Esophagus muscularis mucosa (tissue), 4 donors: ENCODE measurements at places on chromosomes 1 and 21.

DNA sequence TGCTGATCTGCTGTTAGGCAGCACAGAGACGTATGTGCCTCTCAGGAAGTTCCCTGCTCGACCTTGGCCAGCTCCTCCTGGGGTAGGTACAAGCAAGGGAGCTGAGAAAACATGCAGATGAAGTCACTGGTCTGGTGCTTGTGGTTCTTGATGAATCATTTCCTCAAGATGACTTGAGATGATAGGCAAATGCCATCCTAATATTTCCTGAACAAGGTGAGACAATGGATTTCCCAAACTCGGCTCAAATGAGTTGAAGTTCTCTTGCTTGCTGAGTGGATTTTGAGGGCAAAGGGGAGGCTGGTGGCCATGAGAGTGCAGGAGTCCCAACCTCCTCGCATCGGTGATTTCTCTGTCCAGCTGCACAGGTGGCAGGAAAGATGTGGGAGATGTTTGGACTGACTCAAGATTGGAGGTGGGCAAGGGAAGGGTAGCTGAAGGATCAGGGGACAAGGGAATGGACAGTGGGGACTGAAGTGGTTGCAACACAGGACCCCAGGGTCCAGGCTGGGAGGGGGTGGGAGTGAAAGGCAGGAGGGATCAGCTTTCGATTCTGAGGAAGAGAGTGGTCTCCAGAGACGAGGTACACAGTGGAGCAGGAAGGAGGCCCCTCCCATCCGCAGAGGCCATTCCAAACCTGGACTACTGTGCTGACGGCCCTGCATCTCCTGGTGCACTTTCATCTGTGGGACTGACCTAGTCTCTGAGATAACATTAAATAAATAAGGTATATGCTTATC lies 63.9 kb downstream of the CAPN2 start:
- DNase-seq, result no peak

- no peak for DNase-seq
Measured at GRCh38 chr1:244945109-244945671, 80.8 kb upstream of the HNRNPU start.

GRCh38 chr1:26693599-26694572 lies 1.9 kb upstream of the ARID1A start:
- DNase-seq, result no peak

DNA sequence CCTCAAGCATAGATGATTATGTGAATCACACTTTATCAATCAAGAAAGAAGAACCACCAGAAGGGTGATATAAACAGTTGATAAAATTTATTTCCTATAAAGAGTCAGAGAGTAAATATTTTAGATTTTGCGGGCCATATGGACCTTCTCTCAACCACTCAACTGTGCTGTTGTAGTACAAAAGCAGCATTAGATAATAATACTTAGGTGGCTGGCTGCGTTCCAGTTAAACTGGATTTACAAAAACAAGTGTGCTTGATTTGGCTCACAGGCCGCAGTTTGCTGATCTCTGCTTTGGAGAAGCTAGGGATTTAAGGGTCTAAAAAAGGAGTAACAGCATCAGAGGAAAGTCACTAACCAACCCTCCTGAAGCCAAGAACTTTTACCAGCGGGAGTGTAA lies 1406.0 kb downstream of the KCNT2 start:
- no peak for DNase-seq

DNA sequence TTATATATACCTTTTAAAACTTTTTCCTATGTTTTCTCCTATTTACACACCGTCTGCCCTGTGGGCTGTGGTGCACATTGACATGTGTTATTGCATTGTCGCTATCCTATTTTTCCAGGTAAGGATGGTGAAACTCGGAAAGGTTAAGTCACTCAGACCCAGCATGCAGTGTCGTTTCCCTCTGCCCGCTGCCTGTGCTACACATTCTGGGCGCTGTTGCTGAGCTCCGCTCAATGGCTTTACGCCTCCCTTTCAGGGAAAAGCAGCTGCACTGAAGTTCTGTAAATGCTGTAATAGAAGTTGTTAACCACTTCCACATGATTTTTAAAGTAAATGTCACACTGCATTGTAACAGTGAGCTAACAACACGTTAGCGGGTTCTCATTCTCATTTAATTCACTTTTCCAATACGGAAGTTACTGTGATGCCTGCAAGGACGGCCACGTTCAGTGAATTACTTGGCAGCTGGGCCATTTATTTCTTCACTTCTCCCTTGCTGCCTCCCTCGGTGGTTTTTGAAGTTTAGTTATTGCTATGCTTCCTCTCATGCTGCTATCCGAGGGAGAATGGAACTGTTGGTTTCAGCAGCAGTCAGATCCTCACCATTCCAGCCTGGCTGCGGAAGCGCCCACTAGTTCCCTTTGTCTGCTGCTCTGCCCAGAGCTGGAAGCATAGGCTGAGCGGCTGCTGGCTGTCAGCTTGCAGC lies 288.7 kb downstream of the SPATA17 start:
- DNase-seq, result no peak

GRCh38 chr1:206013026-206013795 lies 10.0 kb upstream of the RAB7B start:
- no peak for DNase-seq

- peak; percentile 34 for DNase-seq
Measured at GRCh38 chr1:221823149-221823548, 81.3 kb upstream of the DUSP10 start.

GRCh38 chr21:44574457-44575306 lies 1.2 kb downstream of the KRTAP10-4 start:
- peak; percentile 68 for DNase-seq

DNA sequence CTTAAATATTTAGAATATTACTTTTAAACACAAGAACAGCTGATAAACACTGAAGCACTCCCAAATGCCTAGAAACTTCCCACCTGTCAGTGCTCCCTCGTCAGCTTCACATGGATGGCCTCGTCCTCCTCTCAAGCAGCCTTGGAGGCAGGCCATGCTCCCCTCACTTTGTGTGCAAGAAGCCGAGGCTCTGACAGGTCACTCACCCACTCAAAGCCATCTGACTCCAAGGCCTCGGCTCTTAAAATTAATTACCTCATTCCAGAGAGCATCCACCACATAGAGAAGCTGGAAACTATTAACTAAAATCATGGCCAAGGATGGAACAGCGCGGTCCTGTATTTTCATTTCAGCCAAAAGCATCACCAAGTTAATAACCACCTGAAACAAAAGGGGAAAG lies 17.8 kb downstream of the LBR start:
- no peak for DNase-seq

DNA sequence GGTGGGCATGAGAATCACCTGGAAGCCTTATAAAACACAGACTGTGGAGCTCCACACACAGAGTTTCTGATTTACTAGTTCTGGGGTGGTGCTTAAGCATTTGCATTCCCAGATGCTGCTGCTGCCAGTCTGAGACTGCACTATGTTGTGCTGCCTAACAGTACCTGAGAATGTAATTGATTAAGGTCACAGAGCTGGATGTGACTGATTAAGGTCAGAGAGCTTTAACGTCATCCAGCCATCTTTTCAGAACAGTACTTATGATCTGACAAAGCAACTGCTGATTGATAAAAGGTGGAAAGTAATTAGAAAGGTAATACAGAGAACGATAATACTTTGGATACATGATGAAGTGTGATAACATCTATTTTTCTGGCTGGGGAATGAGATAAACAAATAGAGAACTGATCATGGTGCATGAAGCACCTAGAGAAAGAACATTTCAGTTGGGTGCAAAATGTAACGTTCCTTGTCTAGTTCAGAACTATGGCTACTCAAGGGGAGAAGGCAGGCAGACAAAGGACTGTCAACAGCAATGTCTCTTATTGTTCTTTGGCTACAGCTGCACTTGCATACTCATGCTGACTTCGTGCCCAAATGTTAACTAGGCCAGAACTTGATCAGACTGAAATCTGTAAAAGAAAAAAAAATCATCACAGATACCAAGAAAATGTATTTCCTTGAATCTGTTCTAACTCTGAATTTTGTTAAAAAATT lies 3.7 kb upstream of the UCK2 start:
- peak; percentile 72 for DNase-seq

DNA sequence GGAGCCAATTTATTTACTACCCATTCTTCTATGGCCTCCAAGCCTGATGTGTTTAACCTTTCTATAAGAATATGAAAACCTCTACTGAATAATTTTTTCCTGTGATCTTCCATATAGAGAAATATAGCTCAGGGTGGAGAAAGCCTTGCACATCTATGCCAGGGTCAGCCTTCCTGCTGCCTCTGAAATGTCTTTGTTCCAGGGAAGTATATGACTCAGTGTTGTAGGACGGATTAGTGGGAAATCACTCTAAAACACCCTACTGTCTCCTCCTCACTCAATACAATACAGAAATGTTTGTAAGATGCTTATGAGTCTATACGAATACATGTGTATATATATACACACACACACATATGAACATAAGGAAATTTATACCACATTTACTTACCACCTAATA lies 1044.9 kb downstream of the BRINP3 start:
- no peak for DNase-seq

DNA sequence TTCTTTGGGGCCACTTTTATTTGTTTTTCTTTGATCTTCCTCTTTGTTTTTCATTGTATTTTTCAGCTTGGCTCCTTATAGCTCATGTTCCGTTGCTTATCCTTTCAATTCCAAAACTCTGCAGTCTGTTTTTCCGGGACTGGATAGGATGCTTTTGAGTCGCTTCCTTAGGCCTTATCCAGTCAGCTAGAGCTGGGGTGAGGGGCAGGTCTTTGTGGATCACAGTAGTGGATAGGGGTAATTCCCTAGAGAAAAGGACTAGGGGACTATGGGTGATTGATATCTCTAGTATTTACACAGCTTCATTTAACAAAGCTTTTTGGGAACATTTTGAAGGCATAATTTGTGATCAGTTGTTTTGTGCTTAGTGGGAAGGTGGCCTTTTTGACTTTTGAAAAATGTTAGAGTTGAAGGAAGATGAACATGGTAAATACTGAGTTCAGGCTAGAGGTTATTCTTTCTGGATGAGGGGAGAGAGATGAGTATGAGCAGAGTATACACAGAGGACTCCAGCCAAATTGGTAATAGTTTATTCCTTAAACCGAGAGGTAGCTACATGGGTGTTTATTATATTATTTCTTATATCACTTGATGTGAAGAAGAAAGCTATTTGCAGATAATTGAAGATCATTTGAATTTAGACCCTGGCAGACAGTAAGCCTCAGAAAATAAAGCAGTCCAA lies 22.5 kb downstream of the CEP350 start:
- no peak for DNase-seq

GRCh38 chr1:109765896-109766615 lies 2.3 kb upstream of the EPS8L3 start:
- DNase-seq, result no peak

GRCh38 chr1:244066954-244067716 lies 16.1 kb downstream of the ZBTB18 start:
- no peak for DNase-seq
